ENCODE measurements at places on chromosomes 12 and 14.

GRCh38 chr12:22978962-22979361 lies 354.0 kb downstream of the ETNK1 start:
- no peak for DNase-seq

DNA sequence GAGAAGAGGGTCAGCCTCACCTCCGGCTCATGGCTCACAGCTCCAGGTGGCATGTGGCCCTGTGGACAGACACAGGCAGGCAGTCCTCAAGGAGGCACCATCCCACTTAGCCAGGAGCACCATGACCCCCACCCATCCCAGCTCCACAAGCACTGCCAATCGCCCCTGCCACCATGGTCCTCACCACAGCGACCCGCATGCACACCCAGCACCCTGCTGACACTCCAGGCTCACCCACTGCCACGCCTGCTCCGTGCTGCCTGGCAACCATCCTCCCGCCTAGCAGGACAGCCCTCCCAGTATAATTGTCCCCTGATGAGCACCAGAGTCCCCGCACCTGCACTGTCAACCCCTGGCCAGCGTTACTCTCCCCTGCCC lies 50.9 kb downstream of the TRPV4 start:
- DNase-seq: no peak

DNA sequence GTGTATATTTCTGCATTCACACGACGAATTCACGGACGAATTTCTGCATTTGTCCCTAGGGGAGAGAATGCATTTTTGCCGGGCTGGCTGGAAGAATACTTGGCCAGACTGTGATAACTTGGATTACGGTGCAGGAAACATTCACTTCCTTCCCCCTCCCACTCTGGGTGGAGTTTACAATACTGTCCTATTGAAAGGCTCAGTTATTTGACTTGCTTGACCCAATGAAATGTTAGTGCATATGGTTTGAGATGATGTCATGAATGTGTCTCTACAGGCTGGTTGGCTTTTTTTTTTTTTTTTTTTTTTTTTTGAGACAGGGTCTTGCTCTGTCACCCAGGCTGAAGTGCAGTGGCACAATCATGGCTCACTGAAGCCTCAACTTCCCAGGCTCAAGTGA lies 90.7 kb upstream of the NOS1 start:
- no peak for DNase-seq

DNA sequence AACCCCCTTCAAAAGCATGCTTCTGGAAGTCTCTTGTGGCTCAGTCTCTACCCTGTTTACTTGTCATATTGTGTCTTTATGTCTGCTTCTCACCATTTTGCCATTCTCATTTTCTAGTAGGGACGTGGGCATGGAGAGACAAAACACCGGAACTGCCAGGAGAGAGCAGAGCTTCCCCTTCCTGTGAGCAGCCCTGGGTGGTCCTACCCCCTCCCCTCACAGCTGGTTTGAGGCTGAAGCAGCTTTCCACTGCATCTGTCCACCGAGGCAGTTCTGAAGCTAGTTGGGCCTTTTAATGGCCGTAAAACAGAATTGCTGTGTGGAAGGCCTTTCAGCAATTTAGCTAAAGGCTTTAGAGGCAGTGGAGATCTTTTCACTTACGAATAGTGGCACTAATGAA lies 77.0 kb downstream of the PELI2 start:
- no peak for DNase-seq

DNA sequence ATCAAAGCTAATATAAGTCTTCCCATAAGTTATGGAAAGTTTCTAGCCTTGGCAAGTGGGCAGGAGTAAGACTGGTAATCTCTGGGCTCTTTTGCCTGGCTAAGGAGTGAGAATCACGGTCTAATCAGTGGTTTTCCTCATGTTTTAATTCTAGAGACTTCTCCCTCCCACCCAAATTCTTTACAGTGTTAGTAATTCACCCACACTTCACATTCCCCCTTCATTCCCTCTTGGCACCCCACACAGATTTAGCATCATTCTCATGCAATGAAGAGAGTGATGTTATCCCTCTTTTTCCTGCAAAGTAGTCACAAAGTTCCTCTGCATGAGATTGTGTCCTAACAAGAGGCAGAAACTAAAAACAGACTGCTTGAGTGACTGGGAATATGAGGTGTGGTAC lies 28.6 kb upstream of the CACNA2D4 start:
- DNase-seq: no peak

GRCh38 chr12:48510111-48510510 lies 15.3 kb upstream of the OR8S1 start:
- no peak for DNase-seq

DNA sequence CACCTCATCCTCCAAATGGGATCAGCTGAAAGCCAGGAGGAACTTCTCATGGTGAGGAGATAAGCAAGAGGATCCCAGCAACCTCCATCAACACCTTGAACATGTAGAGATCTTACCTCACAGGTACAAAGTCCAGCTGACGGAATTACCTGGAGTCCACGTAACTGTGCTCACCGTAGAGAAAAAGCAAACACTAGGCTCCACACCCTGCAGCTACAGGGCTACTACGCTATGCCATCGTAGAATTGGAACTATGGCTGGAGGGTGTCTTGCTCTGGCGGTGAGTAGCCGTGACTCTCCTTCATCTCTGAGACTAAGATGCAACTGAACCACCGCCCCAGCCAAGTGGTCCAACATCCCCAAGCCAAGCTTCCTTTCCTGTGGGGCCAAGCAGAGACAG lies 50.5 kb downstream of the CRY1 start:
- no peak for DNase-seq

DNA sequence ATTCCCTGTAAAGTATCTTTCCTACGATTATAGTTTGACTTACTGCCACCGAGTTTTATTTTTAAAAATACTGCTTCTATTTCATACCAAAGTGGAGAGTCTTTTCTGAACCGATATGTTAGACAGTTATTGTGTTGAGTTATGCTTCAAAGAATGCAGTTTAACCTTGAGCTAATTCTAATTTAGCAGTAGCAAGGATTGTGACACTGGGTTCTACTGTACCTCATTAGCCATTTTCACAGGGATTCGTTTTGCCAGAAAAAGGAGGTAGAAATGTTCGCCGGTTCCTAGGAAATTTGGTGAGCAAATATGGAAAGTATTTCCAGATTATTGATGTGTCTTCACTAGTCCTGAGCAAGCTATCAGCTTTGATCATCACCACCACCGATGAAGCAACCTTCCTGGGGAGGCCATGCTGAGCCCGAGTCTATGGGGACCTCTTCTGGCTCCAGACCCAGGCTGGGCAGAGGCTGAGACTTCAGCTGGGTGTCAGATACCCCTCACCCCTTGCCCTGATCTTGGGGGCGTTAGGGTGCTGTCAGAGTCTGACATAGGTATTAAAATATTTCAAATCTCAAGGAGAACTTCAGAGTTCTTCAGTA lies 13.6 kb downstream of the GLRX5 start:
- no peak for DNase-seq

GRCh38 chr12:52145228-52146088 lies 46.4 kb downstream of the KRT80 start:
- DNase-seq: no peak

DNA sequence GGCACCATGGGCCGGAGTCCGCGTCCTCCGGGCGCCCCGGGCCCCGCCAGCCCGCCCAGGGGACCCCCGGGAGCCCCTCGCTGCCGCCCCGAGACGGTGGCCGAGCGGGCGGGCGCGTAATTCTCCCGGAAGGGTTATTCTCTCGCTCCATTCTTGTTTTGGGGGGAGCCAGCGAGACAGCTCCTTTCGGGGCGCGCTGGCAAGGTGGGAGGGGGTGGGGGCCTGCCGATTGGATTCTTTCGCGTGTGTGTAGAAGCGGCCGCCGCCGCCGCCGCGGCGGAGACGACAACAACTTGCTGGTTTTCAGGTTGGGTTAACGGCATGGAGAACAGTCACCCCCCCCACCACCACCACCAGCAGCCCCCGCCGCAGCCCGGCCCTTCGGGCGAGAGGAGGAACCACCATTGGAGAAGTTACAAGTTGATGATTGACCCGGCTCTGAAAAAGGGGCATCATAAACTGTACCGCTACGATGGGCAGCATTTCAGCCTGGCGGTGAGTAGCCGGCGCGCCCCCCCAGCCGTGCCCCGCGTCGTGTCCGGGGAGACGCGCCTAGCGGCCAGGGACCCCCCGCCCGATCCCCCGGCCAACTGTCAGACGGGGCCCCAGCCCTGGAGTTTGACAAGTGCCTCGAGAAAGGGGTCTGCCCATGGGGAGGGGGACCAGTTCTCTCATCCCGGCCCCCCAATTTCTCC lies 755 bp downstream of the SETD1B start:
- no peak for DNase-seq

GRCh38 chr12:130511285-130511684 lies 173.6 kb downstream of the PIWIL1 start:
- no peak for DNase-seq

DNA sequence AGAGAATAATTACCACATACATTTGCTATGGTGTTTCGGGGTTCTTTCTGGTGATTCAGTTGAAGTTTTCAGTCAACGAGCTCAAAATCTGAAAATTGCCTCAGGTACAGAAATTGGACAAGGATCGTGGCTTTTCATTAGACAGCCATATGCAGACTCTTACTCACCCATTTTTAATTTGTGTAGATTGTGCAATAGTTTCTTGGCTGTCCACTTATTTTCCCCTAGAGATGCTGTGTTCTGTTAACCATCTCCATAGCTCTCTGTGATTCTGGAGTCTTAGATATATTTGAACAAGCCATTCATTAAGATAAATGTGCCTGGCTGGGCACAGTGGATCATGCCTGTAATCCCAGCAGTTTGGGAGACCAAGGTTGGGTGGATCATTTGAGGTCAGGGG lies 497.1 kb upstream of the RPL10L start:
- no peak for DNase-seq

GRCh38 chr12:107801150-107801549 lies 26.6 kb downstream of the ASCL4 start:
- no peak for DNase-seq

- no peak for DNase-seq
Measured at GRCh38 chr12:43108656-43109055, 443.3 kb downstream of the ADAMTS20 start.

DNA sequence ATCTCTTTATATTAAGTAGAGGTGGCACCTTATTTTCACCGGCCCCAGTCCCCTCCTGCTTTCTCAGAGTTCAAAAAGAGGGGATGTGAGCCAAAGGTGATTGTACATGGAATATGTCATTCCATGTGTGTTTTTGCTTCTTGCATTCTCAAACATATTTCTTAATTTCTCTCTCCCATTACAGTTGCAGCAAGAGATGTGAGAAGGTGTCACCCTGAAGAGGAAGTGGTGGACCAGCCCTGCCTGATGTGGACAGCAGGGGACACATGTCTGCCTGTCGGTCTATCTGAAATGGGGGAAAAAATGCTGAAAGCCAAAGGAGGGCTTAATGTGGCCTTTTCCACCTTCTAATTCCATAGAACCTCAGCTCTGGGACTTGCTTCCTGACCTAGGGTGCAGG lies 1.9 kb upstream of the FOXN3 start:
- DNase-seq: no peak

GRCh38 chr12:111222027-111222414 lies 146.9 kb downstream of the PHETA1 start:
- DNase-seq: no peak

- no peak for DNase-seq
Measured at GRCh38 chr14:85214471-85214870, 315.5 kb upstream of the FLRT2 start.

Measured in GM12864 (cell line).